T-helper 2 cell treated with Interferon-gamma antibody and Interleukin-4, amounts not matched to agents 5 μg/mL and 100 μg/mL, for 36 hours (primary cell): ENCODE measurements at places on chromosomes 11 and 22.

GRCh38 chr11:20840341-20840740, 171.0 kb downstream of the NELL1 start:
- H3K27ac ChIP-seq, result no peak overlapping the region
- H3K4me3 ChIP-seq, result no peak overlapping the region
- no peak for DNase-seq
- H3K27me3 ChIP-seq, result no peaks in the 10 kb centered on the region
- H3K4me1 ChIP-seq, result no peaks in the 10 kb centered on the region
- H3K36me3 ChIP-seq, result no peaks in the 10 kb centered on the region

- no peak for DNase-seq
- H3K4me1 ChIP-seq, result peaks cover 30% of the 10 kb centered on the region
- peaks cover 2% of the 10 kb centered on the region for H3K27me3 ChIP-seq
- peaks cover 17% of the 10 kb centered on the region for H3K36me3 ChIP-seq
- H3K27ac ChIP-seq, result no peak overlapping the region
Observed at GRCh38 chr11:134278356-134278755, 2.2 kb downstream of the GLB1L3 start.

GRCh38 chr11:129247135-129247534, 55.0 kb upstream of the ARHGAP32 start:
- H3K4me3 ChIP-seq, result peak overlapping the region; percentile 54
- no peaks in the 10 kb centered on the region for H3K27me3 ChIP-seq
- DNase-seq, result no peak
- H3K27ac ChIP-seq, result no peak overlapping the region
- no peaks in the 10 kb centered on the region for H3K36me3 ChIP-seq

DNA sequence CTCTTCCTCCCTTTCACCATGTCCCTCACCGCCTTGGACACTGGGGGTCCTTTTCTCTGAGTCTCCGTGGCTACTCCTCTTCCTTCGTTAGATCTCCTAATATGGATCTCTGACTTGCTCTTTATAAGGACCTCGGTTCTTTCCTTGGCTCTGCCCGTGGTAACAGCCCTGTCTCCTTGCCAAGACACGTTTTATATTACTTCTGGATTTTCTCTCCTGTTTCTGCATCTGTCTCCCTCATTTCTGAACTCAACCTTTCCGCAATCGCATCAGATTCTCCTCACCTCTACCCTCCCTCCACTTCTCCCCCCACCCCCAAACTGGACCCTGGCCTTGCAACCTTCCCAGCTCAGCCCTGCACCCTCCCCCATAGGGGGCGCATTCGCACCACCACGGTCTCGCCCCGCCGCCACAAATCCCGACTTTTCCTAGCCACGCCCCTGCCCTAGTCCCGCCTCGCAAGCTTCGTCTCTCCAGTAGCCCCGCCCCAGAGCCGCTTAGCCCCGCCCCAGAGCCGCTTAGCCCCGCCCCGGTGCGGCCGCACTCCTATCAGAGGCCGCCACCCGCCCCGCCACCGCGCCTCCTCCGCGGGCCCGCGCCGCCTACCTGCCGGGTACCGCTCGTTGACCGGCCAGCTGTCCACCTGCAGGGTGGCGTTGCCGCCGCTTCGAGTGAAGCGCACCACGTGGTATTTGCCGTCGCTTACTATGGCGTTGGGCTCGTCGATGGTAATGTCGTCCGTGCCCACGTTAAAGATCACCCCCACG, 39.0 kb downstream of the SLC22A12 start:
- no peak overlapping the region for H3K4me3 ChIP-seq
- H3K27me3 ChIP-seq, result no peaks in the 10 kb centered on the region
- DNase-seq, result no peak
- H3K36me3 ChIP-seq, result no peaks in the 10 kb centered on the region

- no peak overlapping the region for H3K27ac ChIP-seq
- no peak overlapping the region for H3K4me3 ChIP-seq
- H3K36me3 ChIP-seq, result no peaks in the 10 kb centered on the region
- peaks cover 13% of the 10 kb centered on the region for H3K27me3 ChIP-seq
- no peak for DNase-seq
Observed at GRCh38 chr22:19708321-19709011, 5.8 kb upstream of the SEPTIN5 start.

GRCh38 chr11:24585192-24585591, 88.3 kb downstream of the LUZP2 start:
- no peak overlapping the region for H3K4me3 ChIP-seq
- DNase-seq, result no peak

DNA sequence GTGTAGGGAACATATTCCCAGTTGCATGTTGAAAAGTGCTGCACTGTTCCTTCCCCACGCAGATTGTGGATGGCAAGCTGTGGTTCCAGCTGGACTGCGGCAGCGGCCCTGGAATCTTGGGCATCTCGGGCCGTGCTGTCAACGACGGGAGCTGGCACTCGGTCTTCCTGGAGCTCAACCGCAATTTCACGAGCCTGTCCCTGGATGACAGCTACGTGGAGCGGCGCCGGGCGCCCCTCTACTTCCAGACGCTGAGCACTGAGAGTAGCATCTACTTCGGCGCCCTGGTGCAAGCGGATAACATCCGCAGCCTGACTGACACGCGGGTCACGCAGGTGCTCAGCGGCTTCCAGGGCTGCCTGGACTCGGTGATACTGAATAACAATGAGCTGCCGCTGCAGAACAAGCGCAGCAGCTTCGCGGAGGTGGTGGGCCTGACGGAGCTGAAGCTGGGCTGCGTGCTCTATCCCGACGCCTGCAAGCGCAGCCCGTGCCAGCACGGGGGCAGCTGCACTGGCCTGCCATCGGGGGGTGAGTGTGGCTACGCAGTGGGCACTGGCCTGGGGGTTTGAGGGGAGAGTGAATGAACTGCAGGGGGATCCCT, 102.7 kb upstream of the MTNR1B start:
- no peaks in the 10 kb centered on the region for H3K4me1 ChIP-seq
- H3K4me3 ChIP-seq, result no peak overlapping the region
- H3K27ac ChIP-seq, result no peak overlapping the region
- DNase-seq, result no peak

DNA sequence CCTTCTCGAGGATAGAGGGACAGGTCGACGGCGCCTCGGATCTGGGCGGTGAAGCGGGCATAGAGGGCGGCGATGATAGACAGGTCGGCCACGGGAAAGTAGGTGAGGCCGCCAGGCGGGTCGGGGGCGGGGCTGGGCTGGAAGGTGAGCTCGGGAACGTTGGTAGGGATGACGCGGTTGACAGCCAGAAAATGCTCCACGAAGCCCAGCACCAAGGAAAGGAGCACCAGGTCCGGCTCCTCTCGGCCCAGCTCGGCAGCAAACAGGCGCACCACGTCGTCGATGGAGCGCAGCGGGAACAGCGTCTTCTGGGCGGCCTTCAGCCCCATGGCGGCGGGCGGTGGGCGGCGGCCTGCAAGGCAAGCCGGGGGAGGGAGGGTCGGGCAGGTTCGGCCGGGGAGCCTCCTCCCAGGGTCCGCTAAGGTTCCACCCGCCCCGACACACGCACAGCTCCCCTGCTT, 540 bp downstream of the MEN1 start:
- H3K27me3 ChIP-seq, result no peaks in the 10 kb centered on the region
- peaks cover 14% of the 10 kb centered on the region for H3K4me1 ChIP-seq
- no peak for DNase-seq

- H3K4me3 ChIP-seq, result no peak overlapping the region
- H3K36me3 ChIP-seq, result no peaks in the 10 kb centered on the region
- no peak overlapping the region for H3K27ac ChIP-seq
- no peaks in the 10 kb centered on the region for H3K4me1 ChIP-seq
Observed at GRCh38 chr11:103794262-103794661, 242.2 kb upstream of the DDI1 start.

GRCh38 chr11:117930668-117931330, 1.6 kb upstream of the TMPRSS13 start:
- no peaks in the 10 kb centered on the region for H3K36me3 ChIP-seq
- no peaks in the 10 kb centered on the region for H3K27me3 ChIP-seq
- peak overlapping the region; percentile 73 for H3K4me3 ChIP-seq
- H3K27ac ChIP-seq, result peak overlapping the region; percentile 92
- peaks cover 44% of the 10 kb centered on the region for H3K4me1 ChIP-seq

- no peaks in the 10 kb centered on the region for H3K27me3 ChIP-seq
- no peaks in the 10 kb centered on the region for H3K36me3 ChIP-seq
- peaks cover 15% of the 10 kb centered on the region for H3K4me1 ChIP-seq
- H3K4me3 ChIP-seq, result no peak overlapping the region
- no peak overlapping the region for H3K27ac ChIP-seq
Observed at GRCh38 chr22:50697667-50698506, 25.3 kb downstream of the SHANK3 start.

GRCh38 chr11:17608821-17609220, 61.8 kb downstream of the OTOG start:
- H3K27me3 ChIP-seq, result no peaks in the 10 kb centered on the region
- no peak overlapping the region for H3K27ac ChIP-seq
- DNase-seq, result peak; percentile 2
- no peak overlapping the region for H3K4me3 ChIP-seq
- no peaks in the 10 kb centered on the region for H3K36me3 ChIP-seq

DNA sequence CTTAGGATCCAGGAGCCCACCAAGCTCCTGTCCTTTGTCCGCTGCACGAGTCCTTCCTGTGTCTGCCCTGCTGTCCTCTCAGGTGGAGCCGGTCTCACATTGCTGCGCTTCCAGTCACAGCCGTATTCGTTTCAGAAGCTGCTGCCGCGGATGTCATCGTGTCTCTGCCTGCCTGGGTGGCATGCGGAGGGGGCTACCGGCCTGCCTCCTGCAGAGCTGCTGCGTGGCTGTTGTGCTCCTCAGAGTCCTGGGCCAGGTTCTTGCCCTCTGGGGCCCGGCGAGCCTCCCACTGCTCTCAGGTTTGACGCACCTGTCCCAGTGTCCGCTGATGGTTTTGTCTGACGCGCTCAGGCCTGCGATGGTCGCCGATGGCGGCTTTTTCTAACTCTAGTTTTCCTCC, 254.2 kb downstream of the TBC1D22A start:
- peaks cover 10% of the 10 kb centered on the region for H3K36me3 ChIP-seq
- no peak for DNase-seq
- H3K4me3 ChIP-seq, result no peak overlapping the region
- H3K4me1 ChIP-seq, result peaks cover 2% of the 10 kb centered on the region

GRCh38 chr11:45899448-45900174, 7.5 kb downstream of the FREY1 start:
- H3K36me3 ChIP-seq, result no peaks in the 10 kb centered on the region
- peaks cover 32% of the 10 kb centered on the region for H3K27me3 ChIP-seq
- H3K27ac ChIP-seq, result no peak overlapping the region
- DNase-seq, result peak; percentile 58
- no peaks in the 10 kb centered on the region for H3K4me1 ChIP-seq

DNA sequence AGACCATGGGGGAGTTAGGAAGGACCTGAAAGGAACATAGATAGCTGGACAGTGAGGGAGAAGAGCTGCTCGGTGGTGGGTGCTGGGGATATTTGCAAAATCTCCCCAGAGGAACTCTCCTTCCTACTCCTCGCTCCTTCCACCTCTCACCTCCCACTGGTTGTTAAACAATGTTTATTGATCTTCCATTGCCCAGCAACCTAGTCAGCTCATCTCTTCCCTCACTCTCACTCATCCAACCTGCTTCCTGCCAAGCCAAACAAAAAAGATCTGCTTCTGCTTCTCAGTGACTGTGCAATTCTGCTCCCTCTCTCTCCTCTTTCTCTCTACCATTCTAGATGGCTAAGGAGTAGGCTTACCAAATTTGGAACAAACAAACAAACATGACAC, 115.0 kb downstream of the SLC1A2 start:
- peaks cover 14% of the 10 kb centered on the region for H3K4me1 ChIP-seq
- peaks cover 8% of the 10 kb centered on the region for H3K27me3 ChIP-seq
- H3K36me3 ChIP-seq, result no peaks in the 10 kb centered on the region
- no peak for DNase-seq
- H3K4me3 ChIP-seq, result no peak overlapping the region
- H3K27ac ChIP-seq, result no peak overlapping the region

DNA sequence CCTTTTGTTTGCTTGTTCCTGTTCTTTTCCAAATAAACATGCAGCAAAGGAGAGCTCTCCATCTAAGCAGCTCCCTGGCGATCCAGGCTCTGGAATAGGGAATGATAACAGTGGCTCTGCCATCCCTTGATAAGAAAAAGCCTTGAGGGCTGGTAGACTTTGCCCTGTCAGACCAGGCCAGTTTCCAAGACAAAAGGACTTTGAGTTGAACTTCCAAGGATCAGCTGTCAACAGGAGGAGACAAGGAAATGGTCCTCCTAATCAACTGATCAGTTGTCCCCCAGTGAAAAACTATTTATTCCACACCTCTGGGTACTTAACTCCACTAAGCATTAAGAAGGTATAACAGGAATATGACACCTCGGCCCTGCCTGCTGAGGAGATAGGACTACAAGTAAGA, 127.8 kb downstream of the PARVA start:
- no peak for DNase-seq
- H3K4me3 ChIP-seq, result no peak overlapping the region
- no peaks in the 10 kb centered on the region for H3K36me3 ChIP-seq
